CD4-positive, alpha-beta T cell (primary cell): ENCODE measurements at places on chromosomes 16 and 17. TPM values are rescaled to one million over a fixed set of nuclear protein-coding genes. Genes with fewer than 3 reads are reported as not detected.

DNA sequence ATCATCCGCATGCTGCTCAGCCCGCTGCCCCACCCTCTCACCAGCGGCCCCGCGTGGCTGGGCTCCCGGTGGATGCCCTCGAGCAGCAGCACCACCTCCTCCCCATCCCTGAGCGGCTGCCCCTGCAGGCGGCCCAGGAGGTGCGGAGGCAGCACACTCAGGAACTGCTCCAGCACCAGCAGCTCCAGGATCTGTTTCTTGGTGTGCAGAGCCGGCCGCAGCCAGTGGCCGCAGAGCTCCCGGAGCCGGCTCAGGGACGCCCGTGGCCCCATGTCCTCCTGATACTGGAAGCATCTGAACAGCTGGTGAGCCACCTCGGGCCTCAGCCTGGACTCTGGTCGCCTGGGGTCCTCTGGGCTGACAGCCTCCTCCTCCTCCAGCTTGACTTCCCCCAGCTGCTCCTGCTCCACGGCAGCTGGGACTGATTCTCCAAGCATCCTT, 6.6 kb downstream of the ZSCAN10 start:
- no peak for DNase-seq

- DNase-seq, result no peak
Measured at GRCh38 chr17:75032720-75033280, 14.0 kb downstream of the ATP5PD start.

DNA sequence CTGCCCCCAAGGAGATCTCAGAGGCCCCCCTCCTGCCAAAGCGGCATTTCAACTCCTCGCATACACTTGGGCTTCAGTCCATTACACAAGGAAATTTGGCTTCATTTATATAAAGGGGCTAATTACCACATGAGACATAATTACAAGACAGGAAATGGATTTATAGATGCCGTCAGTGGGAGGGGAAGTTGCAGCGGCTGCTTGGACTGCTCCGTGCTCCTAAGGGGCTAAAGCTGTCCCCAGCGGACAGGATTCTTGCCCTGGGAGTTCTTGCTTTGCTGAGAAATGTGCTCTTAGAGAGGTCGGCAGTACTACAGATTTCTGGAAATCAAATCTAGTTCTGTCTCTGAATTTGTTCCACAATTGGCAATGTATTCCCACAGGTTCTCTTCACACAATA, 57.2 kb upstream of the NLK start:
- no peak for DNase-seq

The CD300LB gene
- 0.56 TPM for total RNA-seq

- DNase-seq, result peak; percentile 32
Measured at GRCh38 chr16:74999219-74999608, 390 bp downstream of the ZNRF1 start.

DNA sequence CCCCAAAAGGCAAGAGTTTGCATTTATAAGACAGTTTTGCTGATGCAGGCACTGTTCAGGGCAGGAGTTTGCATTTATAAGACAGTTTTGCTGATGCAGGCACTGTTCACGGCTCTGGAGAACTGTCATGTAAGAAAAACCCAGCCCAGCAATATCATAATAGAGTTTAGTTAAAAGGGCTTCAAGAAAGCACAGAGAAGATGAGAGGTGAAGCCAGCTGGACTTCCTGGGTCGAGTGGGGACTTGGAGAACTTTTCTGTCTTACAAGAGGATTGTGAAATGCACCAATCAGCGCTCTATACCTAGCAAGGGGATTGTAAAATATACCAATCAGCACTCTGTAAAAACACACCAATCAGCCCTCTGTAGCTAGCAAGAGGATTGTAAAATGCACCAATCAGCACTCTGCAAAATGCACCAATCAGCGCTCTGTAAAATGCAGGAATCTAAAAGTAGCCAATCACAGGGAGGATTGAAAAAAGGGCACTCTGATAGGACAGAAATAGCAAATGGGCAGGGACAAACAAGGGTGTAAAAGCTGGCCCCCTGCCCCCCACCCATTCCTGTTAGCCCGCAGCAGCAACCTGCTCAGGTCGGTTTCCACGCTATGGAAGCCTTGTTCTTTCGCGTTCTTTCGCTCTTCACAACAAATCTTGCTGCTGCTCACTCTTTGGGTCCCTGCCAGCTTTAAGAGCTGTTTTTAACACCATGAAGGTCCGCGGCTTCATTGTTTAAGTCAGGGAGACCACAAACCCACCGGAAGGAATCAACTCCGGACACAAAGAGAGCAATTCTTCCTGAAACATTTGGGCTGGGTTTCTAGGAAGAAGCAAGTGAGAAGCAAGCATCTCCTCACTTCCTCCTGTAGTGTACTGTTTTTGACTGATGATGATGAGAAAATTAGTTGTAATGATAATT, 1.8 kb upstream of the CBX1 start:
- no peak for DNase-seq

DNA sequence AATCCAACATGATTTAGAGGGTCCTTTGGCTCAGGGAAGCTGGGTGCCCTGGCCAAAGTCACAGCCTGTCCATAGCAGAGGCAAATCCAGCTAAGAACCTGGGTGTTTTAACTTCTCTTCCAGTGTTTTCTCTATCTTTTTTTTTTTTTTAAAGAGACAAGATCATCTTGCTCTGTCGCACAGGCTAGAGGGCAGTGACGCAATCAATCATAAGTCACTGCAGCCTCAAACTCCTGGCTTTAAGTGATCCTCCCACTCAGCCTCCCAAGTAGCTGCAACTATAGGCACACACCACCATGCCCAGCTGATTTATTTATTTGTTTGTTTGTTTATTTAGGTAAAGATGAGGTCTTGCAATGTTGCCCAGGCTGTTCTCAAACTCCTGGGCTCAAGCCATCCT, 14.8 kb upstream of the GRIN2A start:
- DNase-seq, result no peak

DNA sequence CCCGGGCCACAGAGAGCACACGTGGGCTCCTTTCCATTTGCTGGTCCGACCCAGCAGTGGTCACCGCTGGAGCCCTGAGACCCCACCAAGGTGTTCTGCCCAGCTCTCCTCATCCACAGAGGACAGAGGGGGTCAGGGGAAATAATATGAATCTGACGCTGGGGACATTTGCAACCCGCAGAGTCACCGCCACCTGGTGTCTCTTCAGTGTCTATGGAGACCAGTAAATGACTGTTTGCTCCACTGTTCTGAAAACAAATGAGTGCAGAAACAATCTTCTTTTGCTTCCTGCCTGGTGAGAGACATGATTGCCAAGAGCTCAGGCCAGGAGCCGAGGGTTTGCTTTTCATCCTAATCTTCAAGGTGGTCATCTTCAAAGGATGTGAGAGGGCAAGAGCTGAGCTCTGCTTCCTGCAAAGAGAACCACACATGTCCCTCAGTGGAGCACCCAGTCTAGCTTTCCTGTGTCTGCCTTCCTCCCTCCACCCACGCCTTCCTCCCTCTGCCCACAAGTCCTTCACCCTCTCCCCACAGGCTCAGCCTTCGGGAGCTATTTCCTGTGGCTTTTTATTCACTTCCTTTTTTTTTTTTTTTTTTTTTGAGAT, 14.7 kb upstream of the KLHDC4 start:
- peak; percentile 77 for DNase-seq

The CACNA1H gene
- 5.7 TPM for total RNA-seq

DNA sequence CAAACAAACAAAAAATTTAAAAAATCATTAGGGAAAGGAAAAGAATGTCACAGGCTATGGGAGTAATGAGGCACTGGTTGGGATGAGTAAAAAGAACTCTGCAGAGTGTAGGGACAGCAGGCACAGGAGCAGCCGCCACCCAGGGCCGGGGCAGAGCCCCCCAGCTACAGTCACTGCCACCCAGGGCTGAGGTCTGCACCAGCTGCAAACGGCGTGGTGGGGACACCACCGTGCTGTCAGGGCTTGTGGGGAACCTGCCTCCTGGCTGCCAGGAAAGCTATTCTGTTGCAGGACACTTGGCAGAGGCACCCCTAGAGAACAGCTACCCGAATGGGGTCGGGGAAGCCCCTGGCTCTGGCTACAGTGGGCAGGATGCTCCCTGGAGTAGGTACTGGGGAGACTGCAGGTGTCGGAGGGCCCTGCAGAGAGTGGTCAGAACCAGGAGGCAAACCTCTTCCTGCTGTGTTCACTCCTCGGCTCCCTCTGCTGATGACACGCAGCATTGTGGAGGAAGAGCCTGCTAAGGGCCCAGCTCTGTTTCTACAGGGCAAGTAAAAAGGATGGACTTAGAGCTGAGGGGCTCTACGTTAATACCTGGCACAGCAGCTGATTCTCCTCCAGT, 32.3 kb upstream of the CAPN15 start:
- DNase-seq, result no peak

GRCh38 chr16:84704253-84704652, 4.5 kb downstream of the USP10 start:
- DNase-seq, result no peak

- DNase-seq, result no peak
Measured at GRCh38 chr17:81167638-81168037, 1.6 kb upstream of the AATK start.

The LRRC37A gene
- 2.9 TPM for total RNA-seq

DNA sequence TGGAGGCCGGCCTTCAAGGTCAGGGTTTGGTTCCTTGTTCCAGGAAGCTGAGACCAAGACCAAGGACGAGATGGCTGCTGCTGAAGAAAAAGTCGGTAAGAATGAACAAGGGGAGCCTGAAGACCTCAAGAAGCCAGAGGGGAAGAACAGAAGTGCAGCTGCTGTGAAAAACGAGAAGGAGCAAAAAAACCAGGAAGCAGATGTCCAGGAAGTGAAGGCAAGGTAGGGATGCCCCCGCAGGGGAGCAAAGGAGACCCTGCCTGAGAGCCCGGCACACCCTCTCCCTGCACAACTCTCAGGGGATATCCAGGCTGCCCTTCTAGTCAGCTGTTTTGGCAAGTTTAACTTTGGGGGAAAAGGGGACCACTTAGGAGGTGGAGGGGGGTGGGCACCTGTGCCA, 29.0 kb downstream of the RNF213 start:
- DNase-seq, result no peak

DNA sequence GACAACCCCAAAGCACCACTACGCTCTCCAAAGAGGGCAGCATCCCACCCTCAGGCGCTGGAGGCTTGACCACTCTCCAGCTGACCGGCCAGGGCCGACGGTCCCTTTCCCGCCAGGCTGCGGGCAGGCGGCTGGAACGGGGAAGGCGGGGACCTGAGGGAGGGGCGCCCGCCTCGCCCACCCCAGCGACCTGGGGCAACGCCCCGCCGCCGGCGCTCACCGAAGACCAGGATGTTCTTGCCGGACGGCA, 431 bp downstream of the DYNC1LI2 start:
- no peak for DNase-seq

DNA sequence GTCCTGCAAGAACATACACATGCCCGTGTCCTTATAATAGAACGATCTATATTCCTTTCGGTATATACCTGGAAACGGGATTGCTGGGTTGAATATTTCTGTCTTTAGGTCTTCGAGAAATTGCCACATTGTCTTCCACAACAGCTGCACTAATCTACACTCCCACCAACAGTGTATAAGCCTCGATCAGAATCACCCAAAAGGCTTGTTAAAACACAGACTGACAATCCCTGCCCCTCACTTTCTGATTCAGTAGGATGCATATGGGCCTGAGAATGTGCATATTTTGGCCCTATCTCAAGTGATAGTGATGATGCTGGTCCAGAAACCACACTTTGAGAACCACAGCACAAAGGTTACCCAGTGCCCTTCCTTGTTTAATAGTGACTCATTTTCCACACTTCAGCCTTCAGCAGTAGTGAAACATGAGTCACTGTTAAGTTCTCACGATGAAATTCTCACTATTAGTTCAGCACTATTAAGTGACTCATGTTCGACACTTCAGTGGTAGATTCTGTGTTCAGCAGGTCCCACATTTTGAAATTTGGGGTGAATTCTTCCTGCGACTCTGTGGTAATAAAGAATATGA, 215.6 kb downstream of the GRIN2A start:
- no peak for DNase-seq

- DNase-seq, result peak; percentile 54
Measured at GRCh38 chr17:7479213-7480088, at the start of gene ZBTB4. TSS of gene ZBTB4 (minus strand) at chr17:7479631. CDS start at chr17:7466801, 12,830 bp downstream.

GRCh38 chr17:57108671-57109392, 23.8 kb downstream of the AKAP1 start:
- no peak for DNase-seq

The GFAP gene
- not detected for total RNA-seq

DNA sequence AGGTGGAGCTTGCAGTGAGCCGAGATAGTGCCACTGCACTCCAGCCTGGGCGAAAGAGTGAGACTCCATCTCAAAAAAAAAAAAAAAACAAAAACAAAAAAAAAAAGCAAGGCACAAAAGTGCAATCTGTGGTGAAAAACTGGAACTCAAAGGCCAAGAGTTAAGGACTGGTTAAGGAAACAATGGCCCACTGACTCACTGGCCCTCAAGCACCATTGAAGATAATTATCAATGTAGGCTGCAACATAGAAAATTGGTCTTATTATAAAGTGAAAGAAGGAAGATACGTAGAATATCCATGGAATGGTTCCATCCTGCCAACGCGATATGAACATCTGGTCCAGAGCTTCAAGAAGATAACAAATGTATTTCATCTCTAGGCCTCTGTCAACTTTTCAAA, 444.2 kb downstream of the SOX9 start:
- no peak for DNase-seq

- DNase-seq, result peak; percentile 47
Measured at GRCh38 chr17:29138184-29138955, 41.8 kb downstream of the MYO18A start.

The CCL17 gene
- not detected for total RNA-seq

The WRAP53 gene
- total RNA-seq, result 3.9 TPM

DNA sequence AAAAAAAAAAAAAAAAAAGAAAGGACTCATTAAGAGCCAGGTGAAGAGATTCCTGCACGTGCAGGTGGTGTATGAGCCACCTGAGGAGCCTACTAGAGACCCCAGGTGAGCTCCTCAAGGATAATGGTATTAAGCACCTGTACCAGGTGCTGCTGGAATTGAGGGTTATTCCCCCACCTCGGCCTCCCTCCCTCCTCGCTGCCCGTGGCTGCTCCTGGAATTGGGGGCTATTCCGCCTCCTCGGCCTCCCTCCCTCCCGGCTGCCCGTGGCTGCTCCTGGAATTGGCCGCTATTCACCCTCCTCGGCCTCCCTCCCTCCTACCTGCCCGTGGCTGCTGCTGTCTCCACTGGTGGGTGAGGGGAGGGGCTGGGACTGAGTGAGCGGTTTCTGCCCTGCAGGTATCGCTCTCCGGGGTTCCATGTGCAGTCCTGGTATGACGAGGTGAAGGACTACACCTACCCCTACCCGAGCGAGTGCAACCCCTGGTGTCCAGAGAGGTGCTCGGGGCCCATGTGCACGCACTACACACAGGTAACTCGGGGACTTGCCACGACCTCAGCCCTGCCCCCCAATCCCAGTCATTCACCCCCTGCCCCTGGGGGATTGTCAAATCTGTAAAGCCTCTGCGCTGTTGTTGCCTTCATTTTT, 29.3 kb downstream of the CRISPLD2 start:
- no peak for DNase-seq
